ENCODE measurements at places on chromosomes 7 and 10.

- DNase-seq: no peak
Measured at GRCh38 chr7:102934701-102935100, 21.9 kb downstream of the LRRC17 start.

GRCh38 chr7:108026116-108026515 is 23.2 kb upstream of the LAMB1 start:
- DNase-seq: no peak

- no peak for DNase-seq
Measured at GRCh38 chr7:101905203-101905865, 87.9 kb downstream of the CUX1 start.

DNA sequence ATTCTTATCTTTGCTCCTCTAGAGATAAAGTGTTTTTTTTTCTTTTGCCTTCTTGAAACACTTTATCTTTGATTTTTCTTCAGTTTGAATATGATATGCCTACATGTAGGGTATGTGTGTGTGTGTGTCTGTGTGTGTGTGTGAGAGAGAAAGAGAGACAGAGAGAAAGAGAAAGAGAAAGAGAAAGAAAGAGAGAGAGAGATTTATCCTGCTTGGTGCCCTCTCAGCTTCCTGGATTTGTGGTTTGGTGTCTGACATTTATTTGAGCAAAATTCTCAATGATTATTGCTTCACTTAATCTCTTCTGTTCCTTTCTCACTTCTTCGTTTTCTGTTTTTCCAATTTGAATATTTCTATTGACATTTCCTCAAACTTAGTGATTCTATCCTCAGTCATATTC is 60.3 kb downstream of the RAB18 start:
- DNase-seq: no peak

DNA sequence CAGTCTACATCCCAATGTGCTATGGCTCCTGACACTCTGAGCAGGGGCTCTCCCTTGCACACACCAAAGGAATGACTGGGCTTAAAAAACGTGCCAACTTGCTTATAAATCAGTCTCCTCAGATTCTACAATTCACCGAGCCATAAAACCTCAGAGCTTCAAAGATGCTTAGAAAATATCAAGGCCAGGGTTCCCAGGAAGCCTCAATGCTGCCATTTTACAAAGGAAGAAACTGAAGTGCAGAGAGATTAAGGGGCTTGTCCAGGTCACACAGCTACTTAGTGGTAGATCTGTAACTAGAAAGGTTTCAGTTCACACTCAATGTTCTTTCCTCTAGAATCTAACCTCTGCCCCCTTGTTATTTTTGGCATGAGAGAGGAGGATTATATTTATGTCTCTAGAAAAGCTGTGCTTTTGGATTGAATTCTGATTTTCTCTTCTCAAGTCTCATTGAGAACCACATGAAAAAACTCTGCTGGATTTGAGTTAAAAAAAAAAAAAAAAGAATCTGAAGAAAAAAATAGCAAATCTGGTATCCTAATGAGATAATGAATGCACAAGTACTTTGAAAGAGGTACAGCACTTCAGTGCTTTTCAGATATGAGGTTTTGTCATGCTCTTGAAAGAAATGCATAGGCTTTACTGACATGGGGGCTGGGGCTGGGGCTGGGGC is 22.3 kb upstream of the TSPAN33 start:
- no peak for DNase-seq

DNA sequence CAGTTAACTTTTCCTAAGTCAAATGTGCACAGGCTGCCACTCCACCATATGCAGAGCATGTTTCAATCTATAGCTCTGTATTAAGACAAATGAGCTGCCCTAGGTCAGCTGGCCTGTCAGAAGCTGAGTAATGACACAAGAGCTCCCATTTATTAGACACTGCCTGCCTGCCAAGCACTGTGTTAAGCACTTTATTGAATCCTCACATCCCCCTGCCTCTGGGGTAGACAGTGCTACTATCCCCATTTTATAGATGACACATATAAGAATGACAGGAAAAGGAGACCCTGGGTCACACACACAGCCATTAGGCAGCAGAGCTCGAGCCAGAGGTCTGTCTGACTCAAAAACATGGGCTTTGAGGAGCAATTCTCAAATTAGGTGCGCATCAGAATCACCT is 179.8 kb upstream of the PDE1C start:
- no peak for DNase-seq

DNA sequence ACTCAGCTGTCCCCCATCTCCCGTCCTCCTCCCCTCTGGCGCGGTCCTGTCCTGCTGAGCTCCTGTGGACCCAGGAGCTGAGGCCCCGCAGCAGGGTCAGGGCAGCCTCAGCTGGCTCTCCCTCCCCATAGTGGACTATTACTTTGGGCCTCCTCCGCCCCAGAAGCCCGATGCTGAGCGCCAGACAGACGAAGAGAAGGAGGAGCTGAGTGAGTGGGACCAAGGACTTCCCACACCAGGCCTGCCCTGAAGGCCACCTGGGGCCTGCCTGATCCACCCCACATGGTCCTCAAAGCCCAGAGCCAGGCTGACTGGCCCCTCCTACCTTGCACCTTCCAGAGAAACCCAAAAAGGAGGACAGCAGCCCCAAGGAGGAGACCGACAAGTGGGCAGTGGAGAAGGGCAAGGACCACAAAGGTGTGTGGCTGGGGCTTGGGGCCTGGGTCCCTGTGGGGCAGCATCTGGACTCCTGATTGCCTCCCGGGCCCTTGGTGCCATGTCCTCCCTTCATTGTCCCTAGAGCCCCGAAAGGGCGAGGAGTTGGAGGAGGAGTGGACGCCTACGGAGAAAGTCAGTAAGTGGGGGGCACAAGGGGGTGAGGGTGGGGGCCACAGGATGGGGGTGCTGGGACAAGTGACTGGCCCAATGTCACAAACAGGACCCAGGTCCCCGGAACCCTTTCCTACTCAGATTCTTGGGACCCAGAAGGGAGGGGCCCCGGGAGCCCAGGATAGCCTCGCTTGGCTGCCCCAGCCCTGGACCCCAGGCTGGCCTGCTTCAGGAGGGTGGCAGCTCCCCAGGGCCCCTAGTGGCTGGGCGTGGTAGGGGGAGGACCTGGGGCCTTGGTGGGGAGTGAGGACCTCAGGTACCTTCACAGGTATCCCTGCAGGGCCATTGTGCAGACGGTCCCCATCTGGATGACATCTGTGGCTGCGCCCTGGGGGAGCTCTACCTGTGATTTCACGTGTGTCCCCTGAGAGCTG is 4.9 kb downstream of the AEBP1 start:
- DNase-seq: no peak

- no peak for DNase-seq
Measured at GRCh38 chr10:12158111-12158510, 28.6 kb downstream of the SEC61A2 start.

- DNase-seq: no peak
Measured at GRCh38 chr7:151404216-151405011, 5.4 kb downstream of the WDR86 start.

GRCh38 chr7:1241258-1241602 is 8.6 kb downstream of the UNCX start:
- DNase-seq: no peak

DNA sequence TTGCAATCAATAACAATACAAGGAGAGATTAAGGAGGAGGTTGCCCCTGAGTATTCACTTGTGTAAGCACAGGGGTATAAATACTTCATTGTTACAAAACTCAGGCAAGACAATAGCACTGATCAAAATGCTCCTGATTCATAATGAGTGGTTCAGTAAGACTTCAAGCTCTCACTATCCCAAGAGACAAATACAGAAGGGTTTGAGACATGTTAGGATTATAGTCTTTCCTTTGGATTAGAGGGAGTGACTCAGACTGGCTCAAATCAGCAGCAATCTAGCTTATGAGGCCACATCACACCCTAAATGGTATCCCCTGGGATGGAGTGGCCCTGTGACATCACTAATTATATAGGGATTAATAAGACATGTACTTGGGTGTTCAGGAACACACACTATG is 167.2 kb upstream of the HGF start:
- DNase-seq: no peak
